ENCODE measurements at places on chromosomes 12 and 14.

DNA sequence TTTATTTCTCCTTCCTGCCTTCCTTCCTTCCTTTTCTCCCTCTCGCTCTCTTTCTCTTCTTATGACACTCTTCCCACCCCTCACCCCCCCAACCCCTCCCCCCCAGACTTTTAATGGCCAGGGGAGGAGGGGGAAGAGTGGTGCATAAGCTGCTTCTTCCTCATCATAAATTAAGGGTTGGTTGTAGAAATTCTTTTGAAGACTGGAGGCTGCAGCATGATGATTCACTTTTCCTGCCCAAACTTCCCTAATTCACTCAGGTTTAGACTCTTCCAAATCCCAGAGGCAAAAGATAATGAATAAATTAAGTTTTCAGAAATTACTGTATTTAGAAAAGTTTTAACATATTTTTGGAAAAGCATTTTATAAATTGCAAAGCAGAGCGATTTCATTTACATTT lies 58.2 kb downstream of the GRIP1 start:
- H3K36me3 ChIP-seq = no peaks in the 10 kb centered on the region
- no peaks in the 10 kb centered on the region for H3K27me3 ChIP-seq
- DNase-seq = no peak
- H3K27ac ChIP-seq = no peak overlapping the region

DNA sequence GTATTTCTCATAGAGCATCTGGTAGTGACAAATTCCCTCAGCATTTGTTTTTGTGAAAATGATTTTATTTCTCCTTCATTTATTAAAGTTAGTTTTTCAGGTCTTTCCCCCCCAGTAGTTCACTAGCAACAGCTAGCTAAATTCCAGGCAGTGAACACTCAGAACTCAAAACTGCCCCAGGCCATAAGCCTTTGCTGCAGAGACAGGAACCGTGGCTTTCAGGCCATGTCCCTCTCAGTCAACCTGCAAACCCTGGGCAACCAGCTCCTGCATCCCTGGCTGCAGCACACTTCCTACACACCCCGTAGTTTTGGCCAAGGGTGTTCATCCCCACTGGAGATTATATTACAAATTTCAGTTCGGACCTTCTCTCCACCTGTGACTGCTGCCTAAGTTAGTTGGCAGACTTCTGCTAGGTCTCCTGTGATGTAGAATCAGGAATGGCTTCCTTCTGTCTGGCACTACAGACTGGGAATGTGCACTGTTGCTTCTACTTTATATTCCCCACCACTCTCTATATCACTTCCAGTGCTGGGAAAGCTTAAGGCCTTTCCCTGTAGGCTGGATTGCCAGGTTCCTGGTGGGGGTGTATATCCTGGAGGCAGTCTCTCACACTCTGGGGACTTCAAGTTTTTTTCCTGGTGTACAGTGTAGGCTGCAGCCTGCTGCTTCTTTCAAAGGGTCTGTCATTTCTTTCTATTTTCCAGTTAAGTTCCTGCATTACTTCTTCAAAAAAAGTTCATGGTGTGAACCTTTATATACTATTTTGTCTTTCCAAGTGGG lies 924.4 kb upstream of the LRFN5 start:
- no peaks in the 10 kb centered on the region for H3K27me3 ChIP-seq
- H3K36me3 ChIP-seq = no peaks in the 10 kb centered on the region
- no peak overlapping the region for H3K27ac ChIP-seq

- peak overlapping the region; percentile 88 for H3K4me3 ChIP-seq
- H3K36me3 ChIP-seq = peaks cover 5% of the 10 kb centered on the region
- peaks cover 25% of the 10 kb centered on the region for H3K4me1 ChIP-seq
- H3K27ac ChIP-seq = peak overlapping the region; percentile 46
- DNase-seq = no peak
Measured at GRCh38 chr12:53492188-53492587, 7.1 kb downstream of the MAP3K12 start.

DNA sequence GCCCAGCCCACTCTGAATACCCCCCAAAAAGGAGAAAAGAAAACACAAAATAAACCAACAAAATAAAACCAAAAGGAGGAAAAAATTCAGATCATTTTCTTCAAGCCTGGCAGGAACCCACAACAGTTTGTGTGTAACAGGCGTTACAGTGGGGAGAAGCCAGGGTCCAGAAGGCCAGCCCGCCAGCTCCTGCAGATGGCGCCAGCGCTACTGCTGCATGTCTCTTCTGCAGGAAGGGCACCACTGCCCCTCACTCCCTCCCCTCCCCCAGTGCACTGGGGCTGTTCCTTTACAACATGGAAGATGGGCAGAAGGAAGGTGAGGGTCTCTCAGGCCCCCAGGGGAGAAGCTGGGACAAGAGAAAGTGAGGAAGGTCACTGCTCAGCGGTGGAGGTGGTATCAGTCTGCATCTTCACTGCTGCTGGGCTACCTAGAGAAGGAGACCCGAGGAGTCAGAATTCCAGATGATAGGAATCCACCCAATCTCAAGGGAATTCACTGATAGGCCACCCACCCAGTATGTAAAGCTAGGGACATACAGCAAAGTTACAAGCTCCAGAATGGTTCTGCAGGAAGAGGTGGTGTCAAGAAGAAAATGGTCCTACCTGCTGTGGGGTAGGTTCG lies 2.3 kb upstream of the NOP2 start:
- H3K4me3 ChIP-seq = no peak overlapping the region
- DNase-seq = peak; percentile 74
- no peaks in the 10 kb centered on the region for H3K27me3 ChIP-seq
- peak overlapping the region; percentile 54 for H3K27ac ChIP-seq

GRCh38 chr12:104448451-104448850 lies 8.3 kb upstream of the CHST11 start:
- H3K27ac ChIP-seq = no peak overlapping the region
- no peak for DNase-seq
- H3K4me1 ChIP-seq = no peaks in the 10 kb centered on the region
- peaks cover 5% of the 10 kb centered on the region for H3K36me3 ChIP-seq
- peaks cover 3% of the 10 kb centered on the region for H3K27me3 ChIP-seq

DNA sequence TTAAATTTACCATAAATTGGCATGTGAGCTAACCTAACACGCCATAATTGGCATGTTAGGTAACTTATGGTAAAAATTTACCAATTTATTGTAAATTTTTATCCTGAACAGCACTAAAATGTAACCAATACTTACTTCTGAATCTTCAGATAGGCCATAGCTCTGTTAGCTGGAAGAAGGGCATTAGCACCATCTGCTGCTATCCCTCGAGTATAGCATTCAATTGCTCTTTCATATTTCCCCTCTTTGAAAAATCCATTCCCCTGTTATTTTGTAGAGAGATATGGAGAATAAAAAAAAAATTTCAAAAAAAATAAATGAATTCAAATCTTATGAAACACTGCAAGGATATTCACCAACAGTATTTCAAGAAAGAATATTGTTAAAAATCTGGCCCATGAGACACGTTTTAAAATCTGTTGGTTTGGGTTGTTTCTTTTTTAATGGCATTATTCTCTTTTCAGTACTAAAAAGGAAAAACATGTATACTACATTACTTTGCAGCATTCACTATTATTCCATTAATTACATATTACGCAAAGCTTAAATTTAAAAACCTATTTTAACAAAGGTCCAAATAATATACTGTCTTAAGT lies 19.1 kb downstream of the RPAP3 start:
- no peak overlapping the region for H3K27ac ChIP-seq
- no peaks in the 10 kb centered on the region for H3K27me3 ChIP-seq
- no peak for DNase-seq
- no peaks in the 10 kb centered on the region for H3K4me1 ChIP-seq
- H3K36me3 ChIP-seq = peaks cover 28% of the 10 kb centered on the region

- no peaks in the 10 kb centered on the region for H3K27me3 ChIP-seq
- no peak for DNase-seq
- H3K36me3 ChIP-seq = no peaks in the 10 kb centered on the region
- no peaks in the 10 kb centered on the region for H3K4me1 ChIP-seq
Measured at GRCh38 chr12:81303935-81304334, 226.1 kb downstream of the ACSS3 start.

GRCh38 chr12:28014196-28014595 lies 41.7 kb upstream of the PTHLH start:
- no peak overlapping the region for H3K27ac ChIP-seq
- no peak for DNase-seq
- H3K36me3 ChIP-seq = no peaks in the 10 kb centered on the region
- H3K4me3 ChIP-seq = no peak overlapping the region
- H3K27me3 ChIP-seq = peaks cover 5% of the 10 kb centered on the region

GRCh38 chr14:49849213-49849847 lies 3.3 kb downstream of the NEMF start:
- DNase-seq = no peak
- no peaks in the 10 kb centered on the region for H3K27me3 ChIP-seq
- peaks cover 41% of the 10 kb centered on the region for H3K4me1 ChIP-seq
- H3K4me3 ChIP-seq = no peak overlapping the region

- H3K27me3 ChIP-seq = peaks cover 9% of the 10 kb centered on the region
- no peak overlapping the region for H3K27ac ChIP-seq
- no peaks in the 10 kb centered on the region for H3K4me1 ChIP-seq
- H3K4me3 ChIP-seq = no peak overlapping the region
- no peak for DNase-seq
- H3K36me3 ChIP-seq = no peaks in the 10 kb centered on the region
Measured at GRCh38 chr14:103250181-103250580, 83.9 kb upstream of the EIF5 start.

- H3K27me3 ChIP-seq = peaks cover 25% of the 10 kb centered on the region
- peaks cover 13% of the 10 kb centered on the region for H3K36me3 ChIP-seq
- H3K4me1 ChIP-seq = peaks cover 31% of the 10 kb centered on the region
Measured at GRCh38 chr12:105107171-105107493, 399 bp upstream of the WASHC4 start.

- no peak overlapping the region for H3K4me3 ChIP-seq
- H3K27ac ChIP-seq = no peak overlapping the region
- no peak for DNase-seq
- no peaks in the 10 kb centered on the region for H3K36me3 ChIP-seq
- peaks cover 17% of the 10 kb centered on the region for H3K4me1 ChIP-seq
Measured at GRCh38 chr12:632102-632696, 31.0 kb downstream of the NINJ2 start.
